ENCODE measurements at places on chromosomes 6 and 20. TPM values are rescaled to one million over a fixed set of nuclear protein-coding genes. Genes with fewer than 3 reads are reported as not detected.

Gene KCNG1
- total RNA-seq = 3.4 TPM

Gene MAS1L
- total RNA-seq = 0.33 TPM

Gene SLC22A16
- 0.82 TPM for total RNA-seq

Gene FOXQ1
- 2.7 TPM for total RNA-seq

Gene SIRPD
- not detected for total RNA-seq

Gene TFAP2D
- 1.3 TPM for total RNA-seq

Gene IMPG1
- 68.0 TPM for total RNA-seq

Gene RHAG
- 3.5 TPM for total RNA-seq

Gene DEFB125
- 1.4 TPM for total RNA-seq

Gene TPD52L1
- 40.8 TPM for total RNA-seq

Gene LAMA2
- total RNA-seq = 72.8 TPM

Gene DEFB132
- total RNA-seq = not detected

Gene TFAP2C
- total RNA-seq = 13.0 TPM

Gene HLA-DQB1
- 0.27 TPM for total RNA-seq

Gene SNX5
- total RNA-seq = 110 TPM

Gene UST
- total RNA-seq = 17.5 TPM

Gene KIAA1755
- 24.9 TPM for total RNA-seq

Gene NDUFAF4
- 26.9 TPM for total RNA-seq

Gene GTSF1L
- total RNA-seq = not detected

Gene F13A1
- 45.1 TPM for total RNA-seq

Gene PRDM13
- total RNA-seq = 16.6 TPM

Gene GRM4
- 8.1 TPM for total RNA-seq

Gene ADGB
- total RNA-seq = 3.1 TPM

Measured in camera-type eye (tissue), 1 donor.